ENCODE measurements at places on chromosomes 7 and 10. TPM values are rescaled to one million over a fixed set of nuclear protein-coding genes. Genes with fewer than 3 reads are reported as not detected.

DNA sequence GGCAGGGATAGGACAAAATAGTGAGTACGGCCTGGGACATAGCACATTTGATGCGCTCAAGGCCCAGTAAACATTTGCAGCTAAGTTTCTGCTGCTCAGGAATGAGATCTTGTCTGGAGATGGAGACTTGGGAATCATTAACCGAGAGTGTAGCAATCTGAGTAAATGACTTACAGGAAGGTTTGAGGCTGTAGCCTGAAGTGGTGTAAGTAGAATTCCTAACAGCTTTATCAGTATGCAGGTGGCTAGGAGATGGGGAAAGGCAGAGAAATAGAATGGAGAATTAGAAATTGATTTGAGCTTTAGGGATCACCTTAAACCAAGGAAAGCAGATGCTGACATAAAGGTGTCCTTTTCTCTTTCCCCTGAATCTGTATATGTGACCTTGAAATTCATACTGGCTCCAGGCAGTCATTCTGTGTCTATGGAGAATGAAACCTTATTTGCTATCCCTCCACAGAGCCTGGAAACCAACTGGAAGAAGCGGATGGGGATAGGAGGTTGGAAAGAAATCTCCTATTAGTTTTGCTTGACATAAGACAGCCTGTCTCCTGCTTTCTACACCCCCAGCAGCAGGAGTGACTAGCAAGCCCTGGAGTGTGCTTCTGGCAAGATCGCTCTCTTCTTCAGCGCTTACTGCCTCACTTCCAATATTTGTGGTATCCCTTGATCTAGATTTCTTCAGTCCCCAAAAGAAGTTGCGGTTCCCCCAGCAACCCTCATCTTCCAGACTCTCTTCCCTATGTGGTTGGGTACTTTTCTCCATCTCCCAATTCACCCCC lies 6.4 kb upstream of the PON2 start:
- DNase-seq, result no peak

- no peak for DNase-seq
Observed at GRCh38 chr7:121634356-121634755, 238.2 kb upstream of the FAM3C start.

DNA sequence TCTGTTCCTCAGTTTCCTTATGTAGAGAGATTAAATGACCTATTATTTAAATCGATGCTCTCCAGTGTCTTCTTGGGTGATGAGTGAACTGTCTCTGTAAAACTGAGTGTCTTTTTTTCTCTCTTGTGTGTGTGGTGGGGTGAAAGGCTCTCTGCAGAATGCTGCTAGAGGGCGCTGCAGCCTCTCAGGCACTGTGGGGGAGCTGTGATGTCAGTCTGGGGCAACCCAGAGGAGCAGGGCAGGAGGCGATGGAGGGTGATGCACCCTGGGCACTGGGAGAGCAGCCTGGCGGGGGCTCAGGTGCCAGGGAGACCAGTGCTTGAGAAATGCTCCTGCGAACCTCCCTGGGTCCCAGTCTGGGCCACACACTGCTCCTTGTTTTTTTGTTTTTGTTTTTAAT lies 110.1 kb upstream of the POM121L12 start:
- no peak for DNase-seq

SLC13A1 gene
- not detected for total RNA-seq
